ENCODE measurements at places on chromosomes 11 and 22. TPM values are rescaled to one million over a fixed set of nuclear protein-coding genes. Genes with fewer than 3 reads are reported as not detected.

- DNase-seq = peak; percentile 16
Observed at GRCh38 chr11:36703055-36703404, 105.0 kb upstream of the RAG2 start.

DNA sequence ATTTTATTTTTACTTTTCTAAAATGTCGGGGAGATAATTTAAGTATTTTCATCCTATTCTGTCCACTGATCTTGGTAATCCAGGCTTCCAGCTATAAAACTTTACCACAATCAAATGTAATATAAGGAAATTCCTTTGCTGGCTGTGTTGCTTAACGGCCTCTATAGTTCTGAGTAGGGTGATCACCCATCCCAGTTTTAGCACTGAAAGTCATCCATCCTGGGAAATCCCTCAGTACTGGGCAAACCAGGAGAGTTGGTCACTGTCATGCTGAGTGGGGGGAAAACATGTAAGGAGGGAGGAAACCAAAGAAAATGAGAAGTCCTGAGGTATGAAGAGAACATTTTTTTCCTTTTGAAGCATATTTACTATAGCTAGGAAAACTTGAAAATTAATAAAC is 12.8 kb upstream of the BACE1-AS start:
- DNase-seq = no peak

- DNase-seq = no peak
Observed at GRCh38 chr11:114133548-114134329, 74.2 kb downstream of the ZBTB16 start.

OR52A1 gene
- total RNA-seq = not detected

- no peak for DNase-seq
Observed at GRCh38 chr11:64534391-64534801, 56.6 kb upstream of the SLC22A12 start.

- DNase-seq = peak; percentile 91
Observed at GRCh38 chr11:96242971-96243647, 99.9 kb downstream of the MAML2 start.

DNA sequence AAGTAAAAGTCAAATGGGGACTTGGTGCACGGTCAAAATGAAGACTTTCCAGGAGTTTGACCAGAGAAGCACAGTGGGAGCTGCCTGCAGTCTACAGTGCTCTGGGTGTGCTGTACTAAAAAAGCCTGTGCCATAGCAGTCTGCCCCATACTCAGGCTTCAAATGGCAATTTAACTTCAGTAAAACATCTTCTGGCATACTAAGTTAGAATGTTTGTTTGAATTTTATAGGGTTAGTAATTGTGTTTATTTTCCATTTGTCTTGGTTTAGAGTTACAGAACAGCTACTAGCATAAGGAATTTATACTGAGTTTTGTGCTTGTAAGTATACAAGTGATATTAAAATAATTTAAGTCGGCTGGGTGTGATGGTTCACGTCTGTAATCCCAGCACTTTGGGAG is 29.3 kb upstream of the LIPT2 start:
- DNase-seq = no peak

TSSK2 gene
- not detected for total RNA-seq

GRCh38 chr22:49728570-49729271 is 99.0 kb downstream of the BRD1 start:
- DNase-seq = no peak

DNA sequence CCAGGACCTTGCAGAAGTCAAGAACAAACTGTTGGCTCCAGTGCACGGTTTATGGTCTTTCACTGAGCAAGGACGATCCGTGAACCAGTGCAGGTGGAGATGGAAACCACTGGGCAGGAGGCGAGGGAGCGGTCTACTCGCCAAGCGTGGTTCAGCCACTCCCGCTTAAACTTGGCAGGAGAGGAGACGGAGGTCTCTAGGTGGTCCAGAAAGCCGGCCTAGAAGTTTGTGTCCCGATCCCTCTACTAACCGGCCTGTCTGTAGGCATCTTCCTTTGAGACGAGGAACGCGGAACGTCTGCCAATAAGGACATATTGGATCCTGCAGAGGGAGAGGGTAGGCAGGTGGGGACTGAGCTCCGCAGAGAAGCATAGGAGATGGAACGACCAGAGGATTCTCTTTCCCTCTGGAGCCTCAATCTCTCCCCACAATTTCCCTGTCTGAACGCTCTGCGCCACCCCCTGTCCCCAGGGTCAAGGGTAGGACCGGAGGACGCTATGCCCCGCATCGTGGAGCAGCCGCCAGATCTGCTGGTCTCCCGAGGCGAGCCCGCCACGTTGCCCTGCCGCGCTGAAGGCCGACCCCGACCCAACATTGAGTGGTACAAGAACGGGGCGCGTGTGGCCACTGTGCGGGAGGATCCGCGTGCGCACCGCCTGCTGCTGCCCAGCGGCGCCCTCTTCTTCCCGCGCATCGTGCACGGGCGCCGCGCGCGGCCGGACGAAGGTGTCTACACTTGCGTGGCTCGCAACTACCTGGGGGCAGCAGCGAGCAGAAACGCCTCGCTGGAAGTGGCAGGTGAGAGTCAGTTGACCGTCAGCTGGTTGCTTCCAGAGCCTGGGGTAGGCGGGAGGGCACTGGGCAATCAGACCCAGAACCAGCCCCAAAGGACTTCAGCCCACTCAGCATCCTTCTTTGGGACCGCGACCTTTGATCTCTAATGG is 3.4 kb downstream of the ROBO3 start:
- DNase-seq = no peak

GRCh38 chr22:49334976-49335375 is 492.7 kb downstream of the BRD1 start:
- no peak for DNase-seq

GRCh38 chr11:36558571-36559413 is 9.0 kb upstream of the RAG1 start:
- no peak for DNase-seq

- no peak for DNase-seq
Observed at GRCh38 chr11:69106031-69106811, 49.5 kb upstream of the SMIM38 start.

CASP12 gene
- total RNA-seq = not detected

GRCh38 chr22:19638282-19639015 is 75.9 kb upstream of the SEPTIN5 start:
- no peak for DNase-seq

ZNF280B gene
- 2.4 TPM for total RNA-seq

DNA sequence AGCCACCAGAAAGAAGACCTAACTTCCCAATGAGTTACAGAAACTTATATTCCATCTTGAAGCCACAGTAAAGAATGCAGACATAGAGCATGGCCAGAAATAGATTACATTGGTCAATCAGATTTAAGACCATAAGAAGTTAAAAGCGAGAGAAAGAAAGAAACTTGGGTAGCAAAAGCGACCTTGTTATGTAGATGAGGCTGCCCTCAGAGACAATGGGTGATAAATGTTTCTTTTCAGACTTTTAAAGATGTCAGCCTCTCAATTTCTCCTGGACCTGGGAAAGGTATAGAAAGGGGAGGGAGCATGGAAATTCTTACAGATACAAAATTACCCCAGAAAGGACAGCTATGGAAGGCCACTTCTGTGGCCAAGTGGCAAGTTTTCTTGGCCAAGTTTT is 732.6 kb upstream of the LUZP2 start:
- DNase-seq = no peak

GRCh38 chr22:33896575-33897447 is 23.5 kb downstream of the LARGE1 start:
- no peak for DNase-seq

- no peak for DNase-seq
Observed at GRCh38 chr11:10447445-10447844, 7.6 kb upstream of the AMPD3 start.

GVQW3 gene
- 3.3 TPM for total RNA-seq

GRCh38 chr11:28491431-28491830 is 383.2 kb downstream of the METTL15 start:
- no peak for DNase-seq

GRCh38 chr22:47586038-47586437 is 823.6 kb downstream of the TBC1D22A start:
- no peak for DNase-seq

GRCh38 chr22:30770716-30771115 is 76.0 kb downstream of the OSBP2 start:
- no peak for DNase-seq

GRCh38 chr22:22111267-22111751 is 128.7 kb upstream of the TOP3B start:
- peak; percentile 83 for DNase-seq

MPPED2 gene
- total RNA-seq = not detected

POTEH gene
- not detected for total RNA-seq

DNA sequence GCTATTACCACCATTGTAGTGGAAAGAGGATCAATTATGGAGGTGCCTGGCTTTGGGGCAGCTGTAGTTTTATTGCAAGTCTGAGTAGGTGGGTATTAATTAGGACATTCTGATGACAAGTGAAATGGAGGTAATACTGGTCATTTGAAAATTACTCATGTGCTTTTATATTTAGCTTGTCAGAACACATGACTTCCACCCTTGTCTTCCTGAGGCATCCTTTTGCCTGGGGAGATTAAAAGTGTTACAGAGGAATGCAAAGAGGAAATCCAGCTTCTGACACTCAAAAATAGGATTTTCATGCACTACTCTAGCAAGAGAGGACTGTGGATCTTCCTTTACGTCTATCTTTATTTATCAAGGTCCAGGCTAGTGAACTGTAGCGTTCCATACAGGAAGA is 44.7 kb upstream of the CAPRIN1 start:
- DNase-seq = no peak

DNA sequence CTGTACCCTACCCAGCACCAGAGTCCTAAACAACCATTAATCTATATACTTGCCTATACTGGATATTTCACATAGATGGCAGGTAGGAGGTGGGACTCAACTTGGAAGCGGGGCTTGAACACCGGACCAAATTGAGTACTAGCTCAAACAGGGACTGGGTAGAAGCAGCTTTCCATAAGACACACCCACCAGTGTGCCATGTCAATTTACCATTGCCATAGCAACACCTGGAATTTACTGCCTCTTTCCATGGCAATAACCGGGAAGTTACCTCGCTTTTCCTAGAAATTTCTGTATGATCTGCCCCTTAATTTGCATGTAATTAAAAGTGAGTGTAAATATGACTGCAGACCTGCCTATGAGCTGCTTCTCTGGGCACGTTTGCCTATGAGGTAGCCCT is 38.6 kb upstream of the CUL5 start:
- no peak for DNase-seq

DNA sequence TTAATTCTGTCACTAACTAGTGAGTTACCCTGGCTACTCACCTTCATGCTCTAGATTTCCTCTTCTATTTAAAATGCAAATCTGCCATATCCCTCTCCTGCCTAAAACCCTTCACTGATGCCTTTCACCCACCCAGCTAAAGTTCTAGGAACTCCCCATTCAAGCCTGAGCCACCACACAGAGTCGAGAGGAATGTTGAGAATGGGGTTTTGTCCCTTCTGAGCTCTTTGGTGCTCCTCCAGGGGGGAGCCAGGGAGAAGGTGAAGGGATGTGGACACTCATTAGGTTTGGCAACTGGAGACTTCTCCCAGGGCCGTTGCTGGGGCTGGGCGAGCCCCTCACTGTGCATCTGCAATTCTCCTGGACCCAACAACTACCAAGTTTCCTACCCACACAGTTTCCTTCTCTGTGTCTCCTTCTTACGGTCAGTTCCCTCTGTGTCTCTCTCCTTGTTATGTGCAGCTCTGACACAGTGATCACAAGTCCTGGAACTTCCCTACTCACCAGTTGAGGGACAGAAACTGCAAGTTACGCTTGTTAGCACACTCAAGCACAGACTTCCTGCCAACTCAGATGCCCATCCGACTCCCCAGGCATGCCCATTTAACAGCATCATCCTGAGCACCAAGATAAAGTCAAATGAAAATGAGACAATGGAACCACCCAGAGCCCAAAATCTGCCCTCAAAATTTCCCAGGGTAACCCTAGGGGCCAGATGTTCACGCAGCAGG is 6.5 kb upstream of the IL10RA start:
- DNase-seq = peak; percentile 63

OR2D2 gene
- total RNA-seq = not detected

- no peak for DNase-seq
Observed at GRCh38 chr11:36105743-36106581, 162.1 kb downstream of the LDLRAD3 start.

DNA sequence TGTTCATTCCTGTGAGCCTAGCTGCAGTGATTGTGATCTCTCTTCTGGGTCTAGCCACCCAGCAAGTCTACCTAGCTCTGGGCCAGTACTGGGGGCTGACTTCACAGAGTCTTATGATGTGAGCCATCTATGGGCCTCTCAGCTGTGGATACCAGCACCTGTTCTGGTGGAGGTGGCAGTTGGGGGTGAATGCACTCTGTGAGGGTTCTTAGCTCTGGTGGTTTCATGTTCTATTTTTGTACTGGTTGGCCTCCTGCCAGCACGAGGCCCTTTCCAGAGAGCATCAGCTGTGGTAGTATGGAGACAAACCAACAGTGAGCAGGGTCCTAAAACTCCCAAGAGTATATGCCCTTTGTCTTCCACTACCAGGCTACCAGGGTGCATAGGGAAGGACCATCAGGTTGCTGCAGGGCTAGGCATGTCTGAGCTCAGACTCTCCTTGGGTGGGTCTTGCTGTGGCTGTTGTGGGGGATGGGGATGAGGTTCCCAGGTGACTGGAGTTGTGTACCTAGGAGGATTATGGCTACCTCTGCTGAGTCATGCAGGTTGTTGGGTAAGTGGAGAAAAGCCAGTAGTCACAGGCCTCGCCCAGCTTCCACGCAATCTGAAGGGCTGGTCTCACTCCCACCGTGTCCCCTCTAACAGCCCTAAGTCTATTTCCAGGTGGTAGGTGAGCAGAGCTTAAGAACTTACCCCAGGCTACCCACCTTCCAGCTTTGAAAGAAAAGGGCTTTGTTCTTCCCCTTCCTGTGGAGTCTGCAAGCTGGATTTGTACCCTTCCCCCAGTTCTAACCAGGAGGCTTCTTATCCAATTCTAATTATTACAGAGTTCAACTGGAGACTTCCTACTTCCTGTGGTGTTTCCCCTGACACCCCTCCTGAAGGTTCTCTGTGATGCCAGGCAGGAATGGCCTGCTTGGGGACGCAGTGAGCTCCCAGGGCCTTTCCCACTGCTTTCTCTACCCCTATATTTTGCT is 250.7 kb downstream of the LUZP2 start:
- DNase-seq = no peak

SHISAL1 gene
- total RNA-seq = not detected

GRCh38 chr11:32830796-32831195 is 1.1 kb downstream of the PRRG4 start:
- no peak for DNase-seq

DNA sequence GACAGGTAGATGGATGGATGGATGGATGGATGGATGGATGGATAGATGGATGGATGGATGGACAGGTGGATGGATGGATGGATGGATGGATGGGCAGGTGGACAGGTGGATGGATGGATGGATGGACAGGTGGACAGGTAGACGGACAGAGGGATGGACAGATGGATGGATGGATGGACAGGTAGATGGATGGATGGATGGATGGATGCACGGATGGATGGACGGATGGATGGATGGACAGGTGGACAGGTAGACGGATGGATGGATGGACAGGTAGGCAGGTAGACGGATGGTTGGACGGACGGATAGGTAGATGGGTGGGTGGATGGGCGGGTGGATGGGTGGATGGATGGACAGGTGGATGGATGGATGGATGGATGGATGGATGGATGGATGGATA is 24.3 kb downstream of the PDGFB start:
- DNase-seq = no peak
